ENCODE measurements at places on chromosomes 5 and 9.

- DNase-seq = no peak
Observed at GRCh38 chr9:20549053-20549452, 73.2 kb downstream of the MLLT3 start.

DNA sequence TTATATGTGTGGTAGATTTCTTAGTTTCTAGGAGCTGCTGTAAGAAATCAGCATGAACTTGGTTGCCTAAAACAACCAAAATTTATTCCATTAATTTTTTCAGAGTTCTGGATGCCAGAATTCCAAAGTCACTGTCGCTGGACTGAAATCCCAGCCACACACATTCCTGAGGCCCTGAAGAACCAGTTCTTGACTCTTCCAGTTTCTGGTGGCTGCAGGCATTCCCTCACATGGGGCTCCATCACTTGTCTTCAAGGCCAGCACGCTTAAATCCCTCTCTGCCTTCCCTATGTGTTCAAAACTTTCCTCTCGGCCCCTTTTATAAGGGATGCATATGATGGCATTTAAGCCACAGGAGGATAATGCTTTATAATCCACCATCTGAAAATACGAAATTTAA lies 1237.5 kb upstream of the CDH9 start:
- no peak for DNase-seq

- DNase-seq = no peak
Observed at GRCh38 chr5:56264417-56265025, 31.4 kb upstream of the ANKRD55 start.

- DNase-seq = no peak
Observed at GRCh38 chr5:65512170-65512937, 30.6 kb upstream of the ADAMTS6 start.

DNA sequence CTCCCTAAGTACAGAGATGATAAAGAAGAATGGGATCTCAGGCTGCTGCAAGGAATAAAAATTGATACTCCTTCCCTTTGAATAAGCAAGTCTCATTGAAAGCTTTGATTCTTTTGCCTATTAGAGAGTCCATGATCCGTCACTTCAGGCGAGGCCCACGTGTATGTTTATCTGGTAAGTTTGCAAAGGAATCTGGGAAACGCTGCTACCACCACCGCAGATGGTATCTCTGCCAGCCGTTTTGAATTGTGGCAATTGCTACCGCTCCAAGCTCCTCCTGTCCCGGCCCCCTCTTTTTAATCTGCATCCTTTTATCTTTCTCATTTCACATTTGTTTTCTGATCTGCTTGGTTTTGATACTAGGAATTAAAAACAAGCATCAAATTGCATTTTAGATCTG lies 42.9 kb upstream of the GRIA1 start:
- no peak for DNase-seq

DNA sequence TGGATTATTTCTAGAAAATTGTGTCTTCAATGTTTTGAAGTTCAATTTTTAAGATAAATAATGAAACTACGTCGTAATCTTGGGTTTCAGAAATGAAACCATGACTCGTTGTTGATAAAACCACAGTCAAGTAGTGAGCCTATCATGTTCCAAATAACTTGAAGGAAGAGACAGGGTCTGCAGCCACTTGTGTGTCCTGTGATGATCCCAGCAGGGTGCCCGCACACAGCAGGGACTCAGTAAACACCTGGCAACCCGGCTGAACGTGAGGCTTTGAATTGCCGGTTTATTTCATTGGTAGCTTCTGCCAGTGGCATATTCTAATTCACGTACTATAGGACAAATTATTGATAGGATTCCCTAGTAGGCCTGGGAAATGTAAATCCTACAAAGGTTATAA lies 679.6 kb downstream of the IRX1 start:
- no peak for DNase-seq

DNA sequence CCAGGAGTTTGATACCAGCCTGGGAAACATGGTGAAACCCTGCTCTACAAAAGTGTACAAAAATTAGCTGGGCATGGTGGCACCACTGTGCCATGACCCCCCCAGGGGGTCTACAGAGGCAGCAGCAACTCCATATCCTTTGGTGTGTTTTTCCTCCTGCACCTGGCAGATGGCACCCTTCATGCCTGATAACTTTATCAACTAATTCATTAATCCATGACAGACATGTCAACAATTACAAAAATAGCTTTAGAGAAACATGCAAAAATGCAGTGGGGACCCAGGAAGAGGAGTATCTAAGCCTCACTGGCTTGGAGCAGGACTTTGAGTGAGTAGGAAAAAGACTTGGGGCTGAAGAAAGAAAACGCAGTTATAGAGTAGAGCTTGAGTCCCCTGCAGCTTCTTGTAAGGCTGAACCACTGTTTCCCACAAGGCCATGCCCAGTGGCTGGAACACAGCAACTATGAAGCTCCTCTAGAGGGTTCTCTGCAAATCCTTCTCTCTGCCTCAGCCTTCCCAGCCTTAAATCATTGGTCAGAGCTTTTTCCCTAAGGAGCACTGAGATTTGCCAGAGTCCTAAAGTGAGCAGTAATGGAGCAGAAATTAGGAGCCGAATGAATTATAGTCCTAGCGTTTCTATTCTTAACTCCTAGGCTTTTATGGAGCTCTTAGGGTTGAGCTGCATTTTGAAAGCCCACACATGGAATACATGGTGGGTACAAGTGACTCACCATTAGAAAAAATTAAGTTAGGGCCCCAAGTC lies 25.5 kb upstream of the B4GALT1 start:
- DNase-seq = no peak

GRCh38 chr5:143920772-143921171 lies 108.8 kb downstream of the HMHB1 start:
- no peak for DNase-seq

- DNase-seq = no peak
Observed at GRCh38 chr9:131839281-131840084, 99.6 kb upstream of the RAPGEF1 start.

GRCh38 chr5:6700074-6700684 lies 13.1 kb upstream of the TENT4A start:
- no peak for DNase-seq

- DNase-seq = no peak
Observed at GRCh38 chr5:31492869-31493268, 39.0 kb downstream of the DROSHA start.

GRCh38 chr5:17305017-17305416 lies 87.6 kb downstream of the BASP1 start:
- no peak for DNase-seq

- no peak for DNase-seq
Observed at GRCh38 chr5:178210073-178210535, 5.8 kb downstream of the HNRNPAB start.

DNA sequence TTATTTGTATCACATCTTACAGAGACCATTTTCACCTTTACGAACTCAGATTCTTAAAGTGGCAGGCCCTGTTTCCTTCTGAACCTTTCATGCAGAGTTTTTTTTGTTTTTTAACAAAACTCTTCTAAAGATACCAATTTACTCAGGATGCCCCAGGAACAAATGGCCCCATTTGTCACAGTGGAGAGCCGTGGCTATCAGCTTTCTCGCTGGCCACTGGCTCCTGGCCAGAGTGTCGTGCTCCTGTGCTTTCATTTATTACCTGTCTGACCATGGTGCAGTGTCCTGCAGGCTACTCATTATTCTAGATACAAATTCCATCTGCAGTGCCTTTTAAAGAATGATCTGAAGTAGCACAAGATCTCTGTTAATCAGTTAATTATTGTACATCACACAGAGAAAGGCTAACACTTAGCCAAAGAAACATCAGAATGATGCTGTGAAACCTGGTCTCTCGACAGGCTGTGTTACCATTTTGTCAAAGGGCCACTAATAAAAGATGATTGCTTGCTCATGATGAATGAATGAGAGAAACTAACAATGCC lies 27.8 kb downstream of the ADRA1B start:
- no peak for DNase-seq

DNA sequence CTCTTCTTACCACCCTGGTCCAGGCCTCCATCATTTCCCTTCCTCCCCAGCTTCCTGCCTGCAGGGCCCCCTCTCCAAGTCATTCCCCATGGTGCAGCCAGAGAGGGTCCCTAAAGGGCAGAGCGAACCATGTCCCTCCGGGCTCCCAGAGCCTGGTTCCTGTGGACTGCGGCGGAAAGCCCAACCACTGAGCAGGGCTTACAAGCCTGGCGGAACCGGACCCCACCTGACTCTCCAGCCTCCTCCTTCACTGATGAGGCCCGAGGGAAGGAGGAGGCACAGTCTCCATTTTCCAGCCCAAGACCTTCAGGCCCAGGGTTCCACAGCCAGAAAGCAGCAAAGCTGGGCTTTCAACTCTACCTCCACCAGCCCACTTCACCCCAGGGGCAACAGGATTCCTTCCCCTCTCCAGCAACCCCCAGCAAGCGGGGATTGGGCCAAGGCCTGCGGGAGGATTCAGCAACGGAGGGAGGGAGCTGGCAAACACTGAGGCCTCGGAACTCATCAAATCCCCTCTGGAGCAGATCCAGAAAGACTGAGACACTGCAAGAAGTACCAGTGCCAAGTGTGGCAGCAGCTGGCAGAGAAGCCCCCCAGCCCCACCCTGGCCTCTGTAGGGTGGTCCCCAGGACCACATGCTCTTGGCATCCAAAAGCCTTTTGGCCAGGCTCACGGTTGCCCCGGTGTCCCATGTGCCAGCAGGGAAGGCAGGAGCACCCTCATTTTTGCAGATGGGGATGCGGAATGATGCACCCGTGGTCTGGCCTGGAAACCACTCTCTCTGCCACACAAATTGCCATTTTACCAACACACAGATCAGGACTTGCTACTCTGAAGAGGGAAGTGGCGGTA lies 3.1 kb downstream of the FAM163B start:
- no peak for DNase-seq

- DNase-seq = peak; percentile 69
Observed at GRCh38 chr5:83077662-83078261, 415 bp downstream of the XRCC4 start.

- DNase-seq = no peak
Observed at GRCh38 chr9:2208465-2208864, 193.3 kb downstream of the SMARCA2 start.

- no peak for DNase-seq
Observed at GRCh38 chr9:92563116-92564100, 27.6 kb upstream of the ECM2 start.

GRCh38 chr5:138386290-138386689 lies 33.8 kb downstream of the KDM3B start:
- no peak for DNase-seq

DNA sequence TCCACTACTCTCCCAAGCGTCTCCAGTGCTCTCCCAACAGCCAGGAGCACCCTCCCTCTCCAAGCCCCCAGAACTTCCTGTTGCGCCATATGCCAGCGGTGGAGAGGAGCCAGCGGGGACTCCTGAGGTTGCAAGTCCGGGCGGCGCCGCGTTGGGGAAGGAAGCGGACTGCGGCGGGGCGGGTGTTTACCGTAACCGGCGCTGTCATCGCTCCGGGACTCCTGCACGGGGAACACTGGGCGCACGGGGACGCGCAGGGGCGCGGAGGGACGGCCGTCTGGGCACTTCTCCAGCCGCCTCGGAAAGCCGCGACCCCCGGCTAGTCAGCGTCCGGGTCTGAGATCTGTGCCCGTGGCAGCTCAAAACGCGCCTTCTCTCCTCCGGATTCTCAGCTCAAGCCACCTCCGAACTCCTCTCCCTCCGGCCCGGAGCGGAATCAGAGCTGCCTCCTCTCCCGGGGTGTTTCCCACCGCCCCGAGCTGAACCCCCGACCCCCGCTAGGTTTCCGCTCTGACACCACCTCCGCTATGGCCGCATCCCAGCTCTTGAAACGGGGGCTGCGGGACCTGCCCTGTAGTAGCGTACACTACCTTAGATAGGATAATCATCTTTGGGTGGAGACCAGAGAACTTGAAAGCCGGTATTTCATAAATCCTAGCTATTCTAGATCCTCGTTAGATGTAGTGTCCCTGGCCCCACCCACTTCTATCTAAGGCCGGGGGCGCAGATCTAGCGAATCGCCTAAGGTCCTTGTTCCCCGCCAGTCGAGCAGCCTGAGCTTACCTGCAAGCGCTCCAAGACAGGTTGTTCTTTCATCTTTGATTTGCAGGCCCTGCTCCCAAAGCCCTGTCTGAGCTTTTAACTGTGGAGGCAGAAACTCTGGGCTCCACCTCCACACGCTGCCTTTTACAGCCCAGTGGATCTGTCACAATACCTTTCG lies at the start of gene TRPM6:
TSS of gene TRPM6 (minus strand) at position 881 of the 940 bp plus-strand sequence. CDS start at position 816, 65 bp downstream.
- peak; percentile 73 for DNase-seq

- DNase-seq = no peak
Observed at GRCh38 chr9:86545090-86545489, 190.9 kb upstream of the TUT7 start.

GRCh38 chr9:4421847-4422246 lies 68.4 kb upstream of the SLC1A1 start:
- no peak for DNase-seq

GRCh38 chr5:168422431-168422830 lies 63.8 kb upstream of the RARS1 start:
- DNase-seq = no peak

DNA sequence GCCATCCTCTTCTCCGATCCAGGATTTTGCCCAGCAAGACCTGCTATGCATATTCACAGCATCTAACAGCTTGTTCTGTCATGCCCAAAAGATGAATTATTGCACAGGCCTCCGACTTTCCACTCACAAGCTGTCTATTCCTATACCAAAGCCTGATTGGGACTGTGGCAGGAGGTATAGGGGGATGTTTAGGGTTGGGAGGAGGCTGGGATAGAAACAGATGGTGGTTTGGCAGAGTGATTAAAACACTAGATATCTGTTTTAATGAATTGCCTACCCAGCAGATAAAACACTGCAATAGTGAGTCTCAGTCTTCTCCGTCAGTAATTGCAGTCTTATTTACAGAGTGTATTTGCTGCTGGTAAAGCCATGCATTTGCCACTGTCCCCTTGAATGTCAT lies 215.3 kb downstream of the TLR4 start:
- no peak for DNase-seq

DNA sequence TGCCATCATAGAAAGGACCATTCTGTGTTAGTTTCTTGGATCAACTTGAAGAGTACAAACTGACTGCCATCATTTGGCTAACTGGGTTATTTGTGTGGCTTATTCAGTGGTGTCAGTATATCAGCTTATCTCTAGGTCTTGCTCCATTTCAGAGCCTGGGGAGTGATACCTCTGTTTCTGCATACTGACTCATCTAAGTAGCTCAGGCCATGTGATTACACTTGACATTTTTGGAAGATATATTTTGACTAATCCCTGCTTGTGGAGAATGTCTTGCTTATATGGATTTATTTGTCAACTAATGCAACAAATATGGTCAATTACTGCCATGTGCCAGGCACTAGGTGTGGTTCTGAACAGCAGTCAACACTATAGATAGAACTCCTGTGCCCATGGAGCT lies 311.7 kb downstream of the YTHDC2 start:
- DNase-seq = no peak

- no peak for DNase-seq
Observed at GRCh38 chr9:113857875-113858274, 18.2 kb upstream of the ZNF618 start.

DNA sequence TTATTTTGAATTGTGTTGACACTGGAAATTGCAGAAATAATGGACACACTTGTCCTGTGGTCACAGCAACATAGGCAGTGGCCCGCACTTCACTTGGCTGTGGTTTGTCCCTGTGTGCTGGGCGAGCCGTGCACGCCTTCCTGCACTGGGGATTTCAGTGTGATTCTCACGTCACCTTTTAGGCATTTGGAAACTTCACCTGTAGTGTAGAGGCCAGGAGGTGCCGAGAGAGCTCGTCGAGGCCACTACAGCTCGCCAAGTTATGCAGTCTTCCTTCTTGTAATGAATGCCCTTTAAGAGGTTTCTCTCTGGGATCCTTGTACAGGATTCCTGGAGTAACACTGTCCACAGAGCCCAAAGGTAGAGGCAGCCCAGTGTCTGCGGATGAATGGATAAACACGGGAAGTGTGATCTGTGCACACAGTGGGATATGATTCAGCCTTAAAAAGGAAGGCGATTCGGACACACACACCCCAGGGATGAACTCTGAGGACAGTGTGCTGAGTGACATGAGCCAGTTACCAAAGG lies 14.7 kb downstream of the TRAF2 start:
- no peak for DNase-seq
